ENCODE measurements at places on chromosomes 4 and X. TPM values are rescaled to one million over a fixed set of nuclear protein-coding genes. Genes with fewer than 3 reads are reported as not detected.

The NWD2 gene
- not detected for total RNA-seq

The NAT8L gene
- total RNA-seq: 0.09 TPM

The AFP gene
- total RNA-seq: 1.0 TPM

The PRR32 gene
- not detected for total RNA-seq

The USP17L19 gene
- not detected for total RNA-seq

The FAM53A gene
- 1.3 TPM for total RNA-seq
